ENCODE measurements at places on chromosomes 7 and 10.

DNA sequence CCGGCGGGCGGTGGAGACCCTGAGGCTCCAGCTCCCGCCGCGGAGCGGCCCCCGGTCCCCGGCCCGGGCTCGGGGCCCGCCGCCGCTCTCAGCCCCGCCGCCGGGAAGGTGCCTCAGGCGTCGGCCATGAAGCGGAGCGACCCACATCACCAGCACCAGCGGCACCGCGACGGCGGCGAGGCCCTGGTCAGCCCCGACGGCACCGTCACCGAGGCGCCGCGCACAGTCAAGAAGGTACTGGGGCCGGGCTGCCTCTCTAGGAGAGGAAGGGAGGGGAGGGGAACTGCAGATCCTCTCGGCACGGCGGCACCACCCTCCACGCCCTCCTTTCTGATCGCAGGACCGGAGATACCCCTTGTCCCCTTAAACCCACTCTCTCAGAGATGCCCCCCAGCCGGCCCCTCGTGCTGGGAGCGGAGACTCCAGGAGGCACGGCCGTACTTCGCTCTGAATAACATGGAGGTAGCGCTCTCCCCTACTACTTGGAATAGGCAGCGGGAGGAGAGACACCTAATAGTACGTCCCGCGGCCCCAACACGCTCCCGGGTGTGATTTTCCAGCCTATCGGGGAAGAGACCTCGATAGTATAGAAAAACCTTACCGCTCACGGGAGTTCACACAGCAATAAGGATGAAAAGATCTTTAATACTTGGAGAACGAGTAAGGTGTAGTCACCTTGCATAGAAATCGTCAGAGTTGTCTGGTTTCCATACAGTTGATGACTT is 538 bp downstream of the AHCYL2 start:
- DNase-seq = peak; percentile 11

GRCh38 chr7:45155357-45155900 is 2.2 kb upstream of the RAMP3 start:
- DNase-seq = no peak

DNA sequence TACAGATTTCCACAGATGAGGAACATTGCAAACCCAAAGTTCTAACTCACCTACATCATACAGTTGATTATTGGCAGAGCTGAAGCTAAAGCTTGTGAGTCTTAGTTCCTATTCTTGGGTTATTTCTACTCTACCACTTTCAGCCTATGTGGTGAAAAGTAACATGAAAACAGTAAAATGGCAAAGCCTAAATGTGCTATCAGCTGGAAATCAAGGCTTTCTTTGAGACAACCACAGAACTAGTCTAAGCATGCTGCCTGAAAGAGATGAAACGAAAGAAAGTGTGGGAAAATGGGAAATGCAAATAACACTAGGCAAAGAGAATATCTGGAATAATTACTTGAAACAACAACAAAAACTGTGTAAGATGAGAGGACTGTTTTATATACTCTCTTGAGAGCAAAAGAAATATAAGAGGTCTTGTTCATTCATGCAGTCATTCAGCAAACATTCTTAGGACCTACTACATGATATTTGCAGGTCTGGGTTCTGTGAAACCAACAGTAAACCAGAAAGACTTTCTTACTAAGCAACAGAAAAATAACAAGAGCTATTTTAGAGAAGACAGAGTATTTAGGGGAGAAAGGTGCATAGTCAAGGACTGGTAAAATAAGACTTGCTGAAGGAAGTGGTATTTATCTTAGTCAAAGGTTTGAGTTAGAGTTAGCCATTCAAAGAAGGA is 437.1 kb downstream of the HTR7 start:
- no peak for DNase-seq

- DNase-seq = no peak
Observed at GRCh38 chr7:33806298-33807154, 98.8 kb upstream of the BMPER start.
